ENCODE measurements at places on chromosomes 7 and 10. TPM values are rescaled to one million over a fixed set of nuclear protein-coding genes. Genes with fewer than 3 reads are reported as not detected.

DNA sequence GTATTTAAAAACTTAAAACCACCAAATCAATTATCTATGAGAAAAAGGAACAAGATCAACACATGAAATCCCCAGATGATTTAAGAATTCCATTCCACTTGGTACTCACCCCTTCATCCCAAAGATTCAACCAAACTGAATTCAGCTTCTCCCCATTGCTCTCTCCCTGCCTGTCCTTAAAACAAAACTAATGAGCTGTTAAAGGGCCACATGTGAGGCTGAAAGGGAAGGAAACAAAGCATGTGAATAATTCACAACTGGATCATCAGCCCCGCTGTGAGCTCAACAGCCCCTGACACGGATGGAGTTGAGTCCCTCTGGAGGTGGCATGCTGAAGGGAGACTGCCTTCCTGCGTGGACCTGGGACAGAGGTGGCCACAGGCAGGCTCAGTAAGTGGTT, 32.9 kb downstream of the VOPP1 start:
- H3K4me1 ChIP-seq = peaks cover 10% of the 10 kb centered on the region
- no peaks in the 10 kb centered on the region for H3K27me3 ChIP-seq
- no peaks in the 10 kb centered on the region for H3K36me3 ChIP-seq
- DNase-seq = no peak
- H3K27ac ChIP-seq = no peak overlapping the region
- H3K4me3 ChIP-seq = no peak overlapping the region

GRCh38 chr7:79610313-79610712, 156.8 kb upstream of the MAGI2 start:
- no peaks in the 10 kb centered on the region for H3K27me3 ChIP-seq
- H3K4me1 ChIP-seq = no peaks in the 10 kb centered on the region
- no peak overlapping the region for H3K4me3 ChIP-seq
- H3K36me3 ChIP-seq = no peaks in the 10 kb centered on the region
- H3K27ac ChIP-seq = no peak overlapping the region
- no peak for DNase-seq

DNA sequence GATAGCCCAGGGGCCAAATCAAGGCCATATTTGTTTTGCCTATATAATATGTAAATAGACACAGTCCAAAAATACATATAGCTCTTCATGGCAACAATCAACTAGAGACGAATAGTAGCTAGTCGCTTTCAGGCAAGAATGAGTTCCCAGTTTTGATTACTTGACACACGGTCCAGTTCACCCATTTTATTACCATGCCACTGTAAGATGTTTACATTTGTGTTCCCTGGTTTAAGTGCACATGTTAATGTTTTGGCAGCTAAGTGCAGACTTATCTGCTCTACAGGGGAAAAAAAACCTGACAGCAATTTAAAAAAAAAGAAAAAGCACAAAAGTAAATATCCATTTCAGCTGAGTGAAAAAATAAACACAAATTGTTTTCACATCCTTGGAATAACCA, 213.1 kb downstream of the TPK1 start:
- H3K4me3 ChIP-seq = no peak overlapping the region
- no peak overlapping the region for H3K27ac ChIP-seq
- DNase-seq = no peak

The MBLAC1 gene
- 2.1 TPM for polyA plus RNA-seq
